Right atrium auricular region (tissue), 2 donors: ENCODE measurements at places on chromosomes 4 and X. TPM values are rescaled to one million over a fixed set of nuclear protein-coding genes. Genes with fewer than 3 reads are reported as not detected.

The MED14 gene
- 16.1 TPM for total RNA-seq

The CSAG2 gene
- total RNA-seq: not detected

The CFAP47 gene
- total RNA-seq: not detected

The SPON2 gene
- total RNA-seq: 13.0 TPM

The TACR3 gene
- not detected for total RNA-seq

The UBL4A gene
- total RNA-seq: 61.0 TPM

The PNMA6A gene
- total RNA-seq: 2.9 TPM

The SPANXB1 gene
- not detected for total RNA-seq

The TMEM35A gene
- 0.33 TPM for total RNA-seq

The NDP gene
- total RNA-seq: 0.20 TPM

The PABPC1L2A gene
- not detected for total RNA-seq

The PAK3 gene
- 0.16 TPM for total RNA-seq

The ZFP92 gene
- 1.6 TPM for total RNA-seq

The NAP1L2 gene
- total RNA-seq: 8.1 TPM

The CPE gene
- 56.8 TPM for total RNA-seq

The EDA2R gene
- total RNA-seq: 0.83 TPM

The BANK1 gene
- not detected for total RNA-seq

The CYBB gene
- total RNA-seq: 19.7 TPM

The SUPT20HL1 gene
- total RNA-seq: not detected

The STATH gene
- not detected for total RNA-seq
